ENCODE measurements at places on chromosomes 5 and 9.

DNA sequence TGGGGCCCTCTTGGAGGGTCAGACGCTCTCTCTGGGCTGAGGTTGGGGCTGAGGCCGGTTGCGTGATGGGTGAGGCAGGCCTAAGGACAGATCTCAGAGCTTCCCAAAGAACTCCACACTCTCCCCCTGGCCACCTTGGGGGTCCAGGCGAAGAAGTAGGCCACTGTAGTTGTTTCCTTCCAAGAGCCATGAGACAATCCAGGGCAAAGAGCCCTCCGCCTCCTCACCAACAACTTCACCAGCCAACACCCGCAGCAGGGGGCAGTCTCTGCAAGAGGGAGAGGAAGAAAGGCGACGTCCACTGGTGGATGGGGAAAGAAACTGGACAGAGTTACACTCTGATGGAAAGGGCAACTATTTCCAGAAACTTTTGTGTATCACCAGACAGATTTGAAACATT, 10.7 kb downstream of the SLC35A4 start:
- no peak for DNase-seq

DNA sequence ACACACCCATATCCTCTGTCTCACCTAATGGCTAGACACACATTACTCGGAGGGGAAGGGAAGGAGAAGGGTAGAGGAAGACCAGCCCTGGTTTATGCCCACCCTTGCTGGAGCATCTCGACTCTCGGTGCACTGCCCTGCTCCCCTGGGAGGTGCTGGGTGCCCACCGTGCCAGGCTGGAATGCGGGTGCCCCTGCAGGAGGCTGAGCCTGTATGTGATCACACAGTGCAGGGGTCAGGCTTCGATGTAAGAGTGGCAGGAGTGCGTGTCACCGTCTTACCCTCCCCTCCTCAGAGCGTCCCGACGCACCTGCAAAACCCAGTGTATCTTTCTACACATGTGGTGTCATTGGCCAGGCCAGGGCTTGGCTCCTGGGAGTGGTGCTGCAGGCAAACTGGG, 7.3 kb upstream of the ACOT12 start:
- no peak for DNase-seq

DNA sequence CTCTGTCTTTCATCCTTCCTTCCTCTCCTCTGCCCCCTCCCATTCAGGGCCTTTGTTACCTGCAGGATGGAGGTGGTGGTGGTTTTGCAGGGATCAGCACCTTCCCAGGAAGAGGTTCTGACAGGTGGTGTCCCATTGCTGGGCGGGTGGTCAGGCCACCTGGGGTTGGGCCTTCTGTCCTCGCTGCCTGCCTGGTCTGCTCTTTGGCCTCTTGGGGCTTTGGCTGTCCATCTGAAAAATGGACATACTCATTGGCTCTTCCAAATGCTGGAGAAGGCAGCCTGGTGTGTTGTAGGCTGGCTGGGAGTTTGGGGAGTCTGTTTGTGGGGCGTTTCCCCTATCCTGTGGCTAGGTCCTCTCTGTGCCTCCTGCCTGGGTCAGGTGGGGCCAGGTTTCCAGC, 4.3 kb downstream of the RXRA start:
- no peak for DNase-seq

DNA sequence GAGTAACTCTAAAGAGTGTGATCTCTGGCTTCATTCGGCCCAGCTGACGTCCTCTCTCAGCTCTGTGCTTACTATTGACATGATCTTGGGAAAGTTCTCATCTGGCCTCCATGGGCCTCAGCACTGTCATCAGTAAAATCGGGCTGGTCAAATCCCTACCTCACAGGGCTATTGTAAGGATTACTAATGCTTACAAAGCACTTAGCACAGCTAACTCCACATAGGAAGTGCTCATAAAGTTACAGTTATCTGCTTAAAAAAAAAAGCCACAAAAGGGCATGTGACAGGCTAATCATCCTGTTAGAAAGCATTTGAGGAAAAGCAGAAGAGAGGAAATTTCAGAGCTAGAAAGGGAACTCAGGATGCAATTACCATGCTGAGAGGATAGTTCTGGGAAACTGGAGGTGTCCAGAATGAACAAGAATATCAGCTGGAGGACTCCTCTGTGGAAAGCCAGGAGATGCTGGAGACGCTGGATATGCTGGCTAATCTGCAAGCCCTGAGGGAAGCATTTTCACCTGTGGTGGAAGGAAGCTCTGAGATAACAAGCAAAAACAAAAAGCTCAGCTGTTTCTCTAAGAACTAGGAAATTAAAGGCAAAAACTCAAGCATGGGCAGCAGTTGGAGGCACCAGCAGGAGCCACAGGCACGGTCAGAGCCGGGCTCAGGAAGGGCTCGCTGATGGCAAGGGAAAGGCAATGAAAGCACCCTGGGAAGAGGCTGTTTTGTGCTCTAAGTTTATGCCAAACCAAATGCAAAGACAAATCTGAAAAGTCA, 4.4 kb upstream of the BHMT start:
- no peak for DNase-seq

- no peak for DNase-seq
Measured at GRCh38 chr5:78907255-78907891, 77.7 kb downstream of the ARSB start.

DNA sequence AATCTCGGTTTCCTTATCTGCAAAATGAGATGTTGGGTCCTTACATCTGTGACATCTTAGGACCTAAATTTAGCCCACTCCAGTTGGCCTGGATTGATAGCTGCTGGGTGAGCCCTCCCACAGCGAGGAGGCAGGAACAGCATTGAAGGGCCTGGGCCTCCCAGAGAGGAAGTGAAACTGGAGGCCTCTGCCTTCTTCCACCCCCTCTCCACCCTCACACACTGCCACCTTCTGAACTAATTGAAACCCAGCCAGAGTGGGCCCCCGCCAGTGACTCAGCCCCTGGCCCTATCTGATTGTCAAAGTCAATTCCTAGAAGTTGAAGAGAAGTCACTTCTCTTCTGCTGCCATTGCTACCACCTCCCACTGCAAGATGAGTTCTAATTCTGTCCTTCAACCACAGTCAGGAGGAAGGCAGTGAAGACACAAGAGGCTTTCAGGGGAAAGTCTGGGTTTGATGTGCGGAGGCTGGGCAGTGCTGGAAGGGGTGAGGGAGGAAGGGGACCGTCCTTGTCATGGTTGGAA, 55.2 kb upstream of the NEK6 start:
- peak; percentile 63 for DNase-seq

DNA sequence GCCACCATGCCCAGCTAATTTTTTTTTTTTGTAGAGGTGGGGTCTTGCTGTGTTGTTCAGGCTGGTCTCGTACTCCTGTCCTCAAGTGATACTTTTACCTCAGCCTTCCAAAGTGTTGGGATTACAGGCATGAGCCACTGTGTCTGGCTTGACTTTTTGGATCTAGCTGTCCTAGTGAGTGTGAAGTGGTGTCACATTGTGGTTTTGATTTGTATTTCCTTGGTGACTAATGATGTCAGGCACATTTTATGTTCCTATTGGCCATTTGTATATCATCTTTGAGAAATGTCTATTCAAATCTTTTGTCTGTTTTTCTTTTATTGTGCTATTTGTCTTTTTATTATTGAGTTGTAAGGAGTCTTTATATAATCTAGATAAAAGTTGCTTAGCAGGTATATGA, 53.5 kb upstream of the MCCC2 start:
- peak; percentile 66 for DNase-seq

GRCh38 chr9:22118810-22119521, 109.9 kb upstream of the CDKN2B start:
- no peak for DNase-seq

DNA sequence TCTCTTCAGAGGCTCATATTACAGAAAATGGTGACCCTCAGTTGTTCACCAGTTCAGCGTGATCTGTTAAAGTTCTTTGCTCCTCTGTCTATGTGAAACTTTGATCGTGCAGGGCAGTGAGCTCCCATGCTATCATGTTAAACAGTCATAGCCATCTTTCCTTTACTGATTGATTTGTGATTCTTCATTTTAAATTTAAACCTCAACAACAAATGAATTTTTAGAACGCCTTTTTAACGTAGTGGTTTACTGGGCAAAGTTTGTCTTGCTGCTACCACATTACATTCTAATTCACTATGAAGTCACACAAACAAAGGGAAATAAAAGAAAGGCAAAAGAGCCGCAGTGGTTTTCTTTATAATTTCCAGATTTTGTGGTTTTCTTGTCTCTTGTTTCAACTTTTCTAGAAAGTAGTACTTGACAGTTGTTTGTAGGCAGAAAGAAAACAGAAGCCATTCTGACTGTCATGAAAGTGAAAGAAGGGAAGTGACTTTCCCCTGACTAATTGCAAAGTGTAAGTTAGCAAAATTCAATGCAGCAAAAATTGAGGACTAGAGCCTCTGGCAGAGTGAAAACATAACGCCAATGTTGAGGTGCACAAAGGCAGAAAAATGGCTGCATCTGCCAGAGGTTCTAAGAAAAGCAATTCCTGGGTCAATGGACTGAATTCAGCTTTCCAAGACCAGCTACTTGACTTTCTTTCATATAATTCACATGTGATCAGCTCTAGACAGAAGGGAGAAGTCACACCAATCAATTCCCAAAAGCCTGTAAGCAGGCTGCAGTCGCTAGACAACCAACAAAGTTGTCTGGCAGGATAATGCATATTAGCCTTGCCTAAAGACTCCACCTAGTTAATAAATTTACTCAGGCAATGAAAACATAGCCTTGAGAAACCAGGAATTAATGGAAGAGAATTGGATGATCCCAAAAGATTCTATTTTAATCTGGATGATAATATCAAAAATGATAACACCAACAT, 7.1 kb upstream of the IFNA6 start:
- peak; percentile 28 for DNase-seq

GRCh38 chr5:17258431-17258830, 41.0 kb downstream of the BASP1 start:
- DNase-seq: no peak

DNA sequence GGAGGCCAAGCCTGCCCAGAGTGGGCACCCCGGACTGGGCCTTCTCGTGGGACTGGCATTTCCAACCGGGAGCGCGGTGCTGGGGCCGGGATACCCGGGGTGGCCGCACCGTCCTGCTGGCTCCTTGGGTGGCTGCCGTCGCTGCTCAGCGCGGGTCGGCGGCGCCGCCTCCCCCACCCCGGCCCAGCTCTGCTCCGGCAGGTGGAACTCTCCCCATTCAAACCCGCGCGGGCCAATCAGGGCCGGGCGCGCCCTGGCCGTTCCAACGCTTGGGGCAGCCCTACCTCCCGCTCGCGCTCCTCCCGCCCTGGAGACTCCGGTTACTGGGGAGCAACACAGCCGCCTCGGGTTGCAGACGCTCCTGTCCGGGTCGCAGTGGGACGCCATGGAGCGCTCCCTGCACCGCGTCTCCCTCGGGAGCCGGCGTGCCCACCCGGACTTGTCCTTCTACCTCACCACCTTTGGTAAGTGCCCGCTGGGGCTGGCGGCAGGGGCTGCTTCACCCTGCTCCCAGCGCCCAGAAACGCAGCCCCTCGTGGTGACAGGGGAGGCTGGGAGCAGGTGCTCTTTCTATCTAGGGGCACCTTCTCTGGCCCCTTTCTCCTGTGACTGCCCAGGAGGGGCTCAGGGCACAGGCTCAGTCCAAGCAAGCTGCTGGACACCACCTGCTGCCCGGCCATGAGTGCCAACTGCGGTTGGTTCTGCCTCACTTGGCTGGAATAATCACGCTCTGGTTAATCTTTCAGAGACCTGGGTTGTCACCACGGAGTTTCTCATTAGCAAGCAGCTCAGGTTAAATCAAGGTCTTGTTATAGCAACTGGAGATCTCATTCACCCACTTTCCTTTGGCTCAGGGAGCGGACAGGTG, at the start of gene RGS3:
Gene RGS3 (plus strand): TSS at position 310 of the 868 bp plus-strand sequence. CDS start 76 bp downstream, at position 386.
- no peak for DNase-seq

GRCh38 chr9:130982636-130983358, 26.2 kb upstream of the LAMC3 start:
- DNase-seq: no peak

GRCh38 chr5:78041805-78042204, 252.7 kb downstream of the AP3B1 start:
- no peak for DNase-seq

GRCh38 chr5:152824316-152824715, 419.2 kb upstream of the NMUR2 start:
- DNase-seq: no peak

DNA sequence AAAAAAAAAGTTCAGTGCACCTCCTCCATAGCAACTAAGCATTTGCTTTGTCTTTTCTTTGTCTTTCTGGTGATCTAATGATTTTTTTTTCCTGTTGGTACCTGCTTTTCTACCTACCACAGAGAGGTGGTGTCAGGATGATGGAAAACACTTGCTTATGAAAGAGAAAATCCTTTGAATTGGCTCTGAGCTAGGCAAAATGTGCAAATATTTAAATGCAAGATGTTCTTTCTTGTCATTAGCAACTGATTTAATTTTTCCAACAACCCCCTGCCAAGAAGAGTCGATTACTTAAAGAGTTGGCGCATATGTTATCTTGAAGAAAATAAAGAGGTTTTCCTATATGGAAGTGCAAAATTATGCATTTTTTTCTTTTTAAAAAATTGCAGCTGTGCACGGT, 37.7 kb downstream of the TNC start:
- DNase-seq: no peak

- DNase-seq: no peak
Measured at GRCh38 chr5:88480801-88481499, 212.3 kb upstream of the TMEM161B start.

DNA sequence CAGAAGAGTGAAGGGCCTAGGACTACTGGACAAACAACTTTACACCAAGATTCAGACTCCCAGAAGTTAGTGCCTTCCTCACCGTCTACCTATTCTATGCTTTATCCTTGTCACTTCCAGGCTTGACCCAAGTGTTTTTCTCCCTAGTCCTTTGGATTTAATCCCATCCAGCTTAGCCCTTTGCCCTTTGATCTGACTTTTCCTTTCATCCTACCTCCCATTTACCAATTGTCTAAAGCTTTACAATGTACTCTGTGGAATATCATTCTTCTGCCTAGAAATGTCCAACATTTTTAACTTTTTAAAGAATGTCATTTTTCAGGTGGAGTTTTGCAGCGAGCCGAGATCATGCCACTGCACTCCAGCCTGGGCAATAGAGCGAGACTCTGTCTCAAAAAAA, 292.1 kb downstream of the EPB41L4A start:
- no peak for DNase-seq

DNA sequence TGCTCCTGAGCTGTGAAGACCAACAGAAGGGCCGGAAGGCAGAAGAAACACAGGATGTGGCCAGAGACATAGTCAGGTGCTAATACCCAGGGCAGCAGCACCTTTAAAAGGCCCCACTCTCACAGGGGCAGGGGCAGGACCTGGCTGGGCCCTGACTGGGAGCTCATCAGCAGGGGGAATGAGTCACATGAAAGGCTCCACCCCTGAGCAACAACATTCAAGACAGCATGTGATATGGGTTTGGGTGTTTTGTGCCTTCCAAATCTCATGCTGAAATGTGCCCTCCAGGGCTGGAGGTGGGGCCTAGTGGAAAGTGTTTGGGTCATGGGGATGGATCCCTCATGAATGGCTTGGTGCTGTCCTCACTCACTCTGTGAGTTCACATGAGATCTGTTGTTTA, 181.7 kb downstream of the ERCC6L2 start:
- DNase-seq: no peak

- DNase-seq: no peak
Measured at GRCh38 chr9:79470954-79471353, 100.8 kb upstream of the TLE4 start.

DNA sequence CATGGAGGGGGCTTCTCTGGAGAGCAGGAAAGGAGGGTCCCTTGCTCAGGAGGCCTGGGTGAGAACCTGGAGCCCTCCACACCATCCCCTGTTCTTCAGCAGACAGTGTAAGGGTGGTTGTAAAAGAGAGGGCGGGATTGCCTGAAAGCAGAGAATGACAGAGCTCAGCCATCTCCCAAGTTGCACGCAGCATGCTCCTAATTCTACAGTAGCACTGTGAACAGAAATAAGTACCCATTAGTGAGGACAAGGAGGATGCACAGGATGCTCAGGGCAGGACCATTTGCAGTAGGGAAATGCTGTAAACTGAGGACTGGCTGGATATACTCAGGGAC, 8.4 kb downstream of the CCDC69 start:
- DNase-seq: no peak

- no peak for DNase-seq
Measured at GRCh38 chr5:92941806-92942205, 639.2 kb downstream of the NR2F1-AS1 start.
